ENCODE measurements at places on chromosomes 1 and 21. TPM values are rescaled to one million over a fixed set of nuclear protein-coding genes. Genes with fewer than 3 reads are reported as not detected.

The NID1 gene
- 6.7 TPM for total RNA-seq

The PRELP gene
- not detected for total RNA-seq

The LAMB3 gene
- 23.2 TPM for total RNA-seq

The LMX1A gene
- not detected for total RNA-seq

The CD84 gene
- total RNA-seq, result not detected

The LRRC71 gene
- total RNA-seq, result 0.24 TPM

The ZSCAN20 gene
- 1.9 TPM for total RNA-seq

The NCAM2 gene
- total RNA-seq, result not detected

The CYP4A11 gene
- total RNA-seq, result not detected

The KISS1 gene
- total RNA-seq, result 0.48 TPM

The DNTTIP2 gene
- 35.9 TPM for total RNA-seq

The PDE4B gene
- total RNA-seq, result 12.6 TPM

The IFNLR1 gene
- 1.2 TPM for total RNA-seq

The LEFTY2 gene
- total RNA-seq, result not detected

The CAPN8 gene
- 0.77 TPM for total RNA-seq

The TMEM52 gene
- total RNA-seq, result 0.82 TPM

The GPR37L1 gene
- total RNA-seq, result 0.14 TPM

The KCNJ9 gene
- not detected for total RNA-seq

The HPCAL4 gene
- 0.29 TPM for total RNA-seq

The HRNR gene
- not detected for total RNA-seq

The RGS13 gene
- not detected for total RNA-seq

The MACF1 gene
- 43.2 TPM for total RNA-seq

The GABRD gene
- 0.19 TPM for total RNA-seq

The C8A gene
- total RNA-seq, result not detected

The KRTAP19-8 gene
- not detected for total RNA-seq

The LRRC38 gene
- not detected for total RNA-seq

The PODN gene
- total RNA-seq, result not detected

The CFHR5 gene
- total RNA-seq, result not detected

The C1orf94 gene
- total RNA-seq, result not detected

The PAPPA2 gene
- not detected for total RNA-seq

The OR2M3 gene
- not detected for total RNA-seq

The OLFML2B gene
- total RNA-seq, result 1.0 TPM

The PTPRC gene
- total RNA-seq, result not detected

The HAPLN2 gene
- 0.20 TPM for total RNA-seq

All from A549 treated with ZK216348 at 1 μM for 4 hours (cell line).